ENCODE measurements at places on chromosomes 3 and 15. TPM values are rescaled to one million over a fixed set of nuclear protein-coding genes. Genes with fewer than 3 reads are reported as not detected.

GRCh38 chr3:42739401-42740158 lies 33.5 kb downstream of the CCDC13 start:
- H3K4me1 ChIP-seq: no peaks in the 10 kb centered on the region
- no peaks in the 10 kb centered on the region for H3K36me3 ChIP-seq
- DNase-seq: no peak
- H3K27ac ChIP-seq: no peak overlapping the region

DNA sequence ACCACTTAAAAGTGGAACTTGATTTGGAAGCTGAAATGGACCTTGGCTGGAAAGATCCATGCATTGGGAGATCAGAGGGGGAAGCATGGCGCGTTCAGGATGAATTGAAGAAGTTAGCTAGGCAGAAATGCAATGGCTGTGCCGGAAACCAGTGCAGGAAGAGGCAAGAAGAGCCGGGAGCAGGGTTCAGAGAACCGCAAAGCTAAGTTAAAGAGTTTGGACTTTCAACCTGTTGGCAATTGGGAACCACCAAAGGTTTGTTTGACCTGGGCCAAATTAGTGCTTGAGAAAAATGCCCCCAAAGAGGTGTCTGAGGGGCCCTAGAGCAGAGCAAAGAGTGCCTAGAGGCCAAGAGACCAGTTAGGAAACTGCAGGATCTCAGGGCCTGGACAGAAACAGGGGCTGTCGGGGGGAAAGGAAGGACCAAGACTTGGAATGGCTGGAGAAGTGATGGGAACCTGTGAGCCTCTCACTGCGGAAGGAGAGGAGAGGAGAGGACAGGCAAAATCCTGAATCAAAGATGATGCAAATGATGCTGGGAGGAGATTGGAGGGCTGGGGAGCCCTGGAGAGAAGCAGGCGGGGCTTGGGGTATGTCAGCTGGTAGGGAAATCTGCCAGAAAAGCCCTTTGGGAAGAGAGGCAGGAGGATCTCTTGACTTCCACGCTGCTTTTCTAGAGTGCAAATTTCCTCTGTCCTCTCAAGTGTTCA lies 49.3 kb downstream of the FAM174B start:
- no peak overlapping the region for H3K4me3 ChIP-seq
- no peak overlapping the region for H3K27ac ChIP-seq
- no peaks in the 10 kb centered on the region for H3K4me1 ChIP-seq
- H3K27me3 ChIP-seq: no peaks in the 10 kb centered on the region
- no peak for DNase-seq

DNA sequence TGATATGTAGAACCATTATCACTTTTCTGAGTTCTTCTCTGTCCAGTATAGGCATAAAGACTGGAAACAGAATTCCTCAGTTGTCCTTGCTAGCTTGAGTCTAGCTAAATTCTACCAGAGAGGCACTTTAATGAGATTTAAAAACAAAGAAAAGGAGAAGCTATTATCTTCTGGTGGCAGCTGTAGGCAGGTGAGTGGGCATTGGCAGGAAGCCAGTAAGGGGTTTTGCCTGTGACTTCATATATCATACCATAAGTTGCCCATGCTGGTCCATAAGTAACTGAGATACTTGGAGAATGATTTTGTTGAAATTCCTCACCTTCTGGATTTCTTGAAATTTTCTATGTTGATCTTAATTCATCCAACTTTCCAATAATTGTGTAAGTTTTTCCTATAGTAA lies 402.3 kb upstream of the TGFBR2 start:
- no peaks in the 10 kb centered on the region for H3K36me3 ChIP-seq
- no peak for DNase-seq
- H3K27ac ChIP-seq: no peak overlapping the region
- no peaks in the 10 kb centered on the region for H3K27me3 ChIP-seq

GRCh38 chr3:51953445-51953844 lies 1.7 kb upstream of the GPR62 start:
- H3K4me3 ChIP-seq: no peak overlapping the region
- H3K27me3 ChIP-seq: no peaks in the 10 kb centered on the region
- H3K27ac ChIP-seq: no peak overlapping the region
- H3K36me3 ChIP-seq: no peaks in the 10 kb centered on the region

GRCh38 chr3:133137042-133137996 lies 99.1 kb downstream of the TMEM108 start:
- DNase-seq: no peak
- no peaks in the 10 kb centered on the region for H3K27me3 ChIP-seq
- no peak overlapping the region for H3K4me3 ChIP-seq
- no peaks in the 10 kb centered on the region for H3K36me3 ChIP-seq
- no peaks in the 10 kb centered on the region for H3K4me1 ChIP-seq
- H3K27ac ChIP-seq: no peak overlapping the region

Gene ASB14
- not detected for total RNA-seq

Gene PTH1R
- 1.8 TPM for total RNA-seq

Gene CD96
- 0.33 TPM for total RNA-seq

Gene OPA1
- total RNA-seq: 45.8 TPM

Gene ARRDC4
- 29.6 TPM for total RNA-seq

Gene MYLK
- 7.6 TPM for total RNA-seq
